ENCODE measurements at places on chromosomes 16 and 17. TPM values are rescaled to one million over a fixed set of nuclear protein-coding genes. Genes with fewer than 3 reads are reported as not detected.

GRCh38 chr16:54504372-54504771 lies 217.8 kb upstream of the IRX3 start:
- H3K27ac ChIP-seq = no peak overlapping the region
- H3K4me3 ChIP-seq = no peak overlapping the region
- DNase-seq = no peak
- H3K36me3 ChIP-seq = no peaks in the 10 kb centered on the region
- H3K4me1 ChIP-seq = peaks cover 17% of the 10 kb centered on the region
- no peaks in the 10 kb centered on the region for H3K27me3 ChIP-seq

HOXB3 gene
- total RNA-seq = 5.5 TPM

FNDC8 gene
- total RNA-seq = not detected

- peaks cover 8% of the 10 kb centered on the region for H3K4me1 ChIP-seq
- DNase-seq = no peak
- no peak overlapping the region for H3K4me3 ChIP-seq
- H3K27ac ChIP-seq = peak overlapping the region; percentile 24
- peaks cover 27% of the 10 kb centered on the region for H3K27me3 ChIP-seq
- H3K36me3 ChIP-seq = no peaks in the 10 kb centered on the region
Measured at GRCh38 chr17:2852221-2852620, 56.0 kb downstream of the RAP1GAP2 start.

GRCh38 chr16:90012991-90013745 lies 6.1 kb downstream of the DBNDD1 start:
- H3K27me3 ChIP-seq = no peaks in the 10 kb centered on the region
- DNase-seq = no peak
- no peak overlapping the region for H3K27ac ChIP-seq
- H3K4me1 ChIP-seq = peaks cover 17% of the 10 kb centered on the region
- no peak overlapping the region for H3K4me3 ChIP-seq

DNA sequence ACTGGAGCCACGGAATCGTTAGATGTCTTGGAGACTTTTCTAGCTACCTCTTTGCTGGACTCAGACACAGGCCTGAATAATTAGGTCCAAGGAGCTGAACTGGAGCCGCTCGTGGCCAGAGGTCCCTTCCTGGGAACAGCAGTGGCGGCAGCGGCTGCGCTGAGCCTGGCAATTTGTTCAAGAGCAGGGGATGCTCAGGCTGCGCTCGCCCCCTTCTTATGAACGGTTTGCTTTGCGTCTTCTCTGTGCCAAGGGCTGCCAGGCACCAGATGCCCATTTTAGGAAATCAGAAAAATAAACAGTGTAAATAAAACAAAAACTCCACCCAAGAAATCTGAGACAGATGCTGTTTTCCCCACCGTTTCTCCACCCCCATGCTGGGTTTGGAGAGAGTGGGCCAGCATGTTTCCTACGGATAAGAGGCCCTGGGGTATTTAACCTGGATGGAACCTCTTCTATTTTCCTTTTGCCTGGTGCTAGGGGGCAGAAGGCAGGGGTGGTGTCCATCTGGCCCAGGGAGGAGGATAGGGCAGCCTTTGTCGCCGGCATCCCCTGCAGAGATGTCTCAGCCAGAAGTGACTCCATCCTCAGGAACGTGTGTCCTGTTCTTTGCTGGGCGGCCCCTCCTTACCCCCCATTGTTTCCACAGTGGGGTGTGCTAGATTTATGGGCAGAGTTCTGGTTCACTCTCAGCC lies 163.4 kb downstream of the SEC14L1 start:
- H3K4me3 ChIP-seq = no peak overlapping the region
- no peaks in the 10 kb centered on the region for H3K27me3 ChIP-seq
- no peak for DNase-seq
- H3K27ac ChIP-seq = no peak overlapping the region
- no peaks in the 10 kb centered on the region for H3K36me3 ChIP-seq
- H3K4me1 ChIP-seq = peaks cover 25% of the 10 kb centered on the region

RNF222 gene
- total RNA-seq = not detected

GRCh38 chr17:14351493-14351892 lies 50.6 kb downstream of the HS3ST3B1 start:
- no peak overlapping the region for H3K27ac ChIP-seq
- H3K4me3 ChIP-seq = no peak overlapping the region
- DNase-seq = no peak
- H3K27me3 ChIP-seq = no peaks in the 10 kb centered on the region
- H3K36me3 ChIP-seq = no peaks in the 10 kb centered on the region

MFAP4 gene
- 11.0 TPM for total RNA-seq

- H3K4me3 ChIP-seq = no peak overlapping the region
- peaks cover 7% of the 10 kb centered on the region for H3K4me1 ChIP-seq
- no peak overlapping the region for H3K27ac ChIP-seq
- no peaks in the 10 kb centered on the region for H3K36me3 ChIP-seq
Measured at GRCh38 chr17:76667786-76668453, 24.4 kb upstream of the ST6GALNAC1 start.

SPEM1 gene
- not detected for total RNA-seq

DNA sequence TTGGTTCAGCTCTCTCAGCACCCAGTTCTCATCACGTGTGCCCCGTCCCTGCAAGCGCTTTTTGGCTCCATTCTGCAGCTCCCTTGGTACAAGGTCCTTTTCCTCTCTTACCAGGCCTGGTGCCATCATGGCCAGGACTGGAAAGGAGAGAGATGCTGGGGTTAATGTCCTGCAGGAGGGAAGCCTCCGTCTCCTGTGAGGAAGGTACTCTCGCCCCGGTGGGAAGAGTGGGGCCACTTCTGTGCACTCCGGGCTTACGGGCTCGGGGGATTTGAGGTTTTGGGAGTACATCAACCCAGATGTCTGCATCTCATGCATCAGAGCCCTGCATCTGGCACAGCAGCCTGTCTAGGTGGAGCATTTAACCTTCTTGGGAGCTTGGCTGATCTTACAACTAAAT lies 10.1 kb downstream of the CTRB2 start:
- H3K36me3 ChIP-seq = no peaks in the 10 kb centered on the region
- no peaks in the 10 kb centered on the region for H3K4me1 ChIP-seq
- H3K27me3 ChIP-seq = peaks cover 10% of the 10 kb centered on the region
- H3K27ac ChIP-seq = no peak overlapping the region
- no peak for DNase-seq
- no peak overlapping the region for H3K4me3 ChIP-seq
